Anterior cingulate cortex (tissue), 58 donors: ENCODE measurements at places on chromosomes 13 and 19.

GRCh38 chr19:2578391-2578890 lies 102.5 kb downstream of the GADD45B start:
- no peak for DNase-seq

DNA sequence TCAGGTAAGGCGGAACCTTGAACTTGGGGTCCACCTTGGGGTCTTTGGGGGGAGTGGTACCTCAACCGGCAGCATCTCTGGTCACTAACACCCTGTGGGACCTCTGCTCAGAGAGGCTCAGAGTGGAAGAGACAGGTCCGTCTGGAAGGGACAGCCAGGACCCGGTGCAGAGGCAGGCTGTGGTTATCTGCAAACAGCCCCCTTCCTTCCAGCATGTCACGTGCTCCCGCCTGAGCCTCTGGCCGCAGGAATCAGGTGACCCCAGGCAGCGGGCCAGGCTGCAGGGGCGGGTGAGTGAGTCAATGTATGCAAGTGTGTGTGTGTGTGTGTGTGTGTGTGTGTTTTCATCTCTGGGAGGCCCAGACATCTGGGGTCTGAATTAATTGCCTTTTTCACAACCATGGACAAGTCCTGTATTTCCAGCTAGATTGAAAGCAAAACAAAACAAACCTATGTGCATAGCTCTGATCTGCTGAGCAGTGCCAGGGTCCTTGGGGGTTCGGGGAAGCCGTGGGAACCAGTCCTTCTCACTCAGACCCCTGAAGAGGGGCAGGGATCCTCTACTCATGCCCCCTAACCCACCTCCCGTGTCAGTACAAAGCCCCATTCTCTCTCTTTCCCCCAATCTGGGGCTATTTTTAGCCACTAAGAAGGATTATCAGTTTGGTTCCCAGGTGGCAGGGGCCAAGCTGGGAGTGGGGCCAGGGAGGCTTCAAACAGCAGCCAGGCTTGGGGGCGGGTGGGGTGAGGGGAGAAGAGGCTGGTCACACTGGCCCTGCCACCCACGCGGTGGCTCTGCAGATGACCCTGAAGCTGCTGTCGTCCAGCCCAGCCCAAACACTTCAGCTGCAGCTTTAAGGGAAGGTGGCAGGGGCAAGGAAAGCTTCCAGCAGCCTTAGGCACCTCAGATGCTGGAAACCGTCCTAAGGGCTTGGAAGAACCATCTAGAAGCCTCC lies 31.4 kb downstream of the CERS4 start:
- peak; percentile 82 for DNase-seq

- DNase-seq, result no peak
Measured at GRCh38 chr13:89694451-89694850, 1653.0 kb upstream of the MIR17HG start.

DNA sequence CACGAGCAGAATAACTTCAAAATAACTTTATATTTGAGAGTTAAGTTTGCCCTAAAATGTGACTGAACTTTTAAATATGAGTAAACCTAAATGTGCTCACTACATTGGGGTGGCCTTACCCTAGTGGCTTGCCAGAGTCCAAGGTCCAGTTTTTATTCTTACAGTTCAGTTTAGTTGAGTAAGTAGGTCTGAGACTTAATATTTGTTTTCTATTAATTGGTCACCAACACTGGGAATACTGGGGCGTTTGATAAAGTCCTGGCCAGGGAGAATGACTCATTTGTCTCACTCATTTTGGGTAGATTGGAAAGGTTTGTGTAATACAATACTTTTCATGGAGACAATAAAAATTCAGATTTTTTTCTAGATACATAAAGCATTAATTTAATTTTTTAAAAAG lies 127.8 kb upstream of the SPATA13 start:
- no peak for DNase-seq

GRCh38 chr13:21106089-21106488 lies 44.7 kb upstream of the LATS2 start:
- DNase-seq, result no peak

GRCh38 chr13:45370922-45371406 lies 30.0 kb upstream of the TPT1 start:
- DNase-seq, result peak; percentile 53

DNA sequence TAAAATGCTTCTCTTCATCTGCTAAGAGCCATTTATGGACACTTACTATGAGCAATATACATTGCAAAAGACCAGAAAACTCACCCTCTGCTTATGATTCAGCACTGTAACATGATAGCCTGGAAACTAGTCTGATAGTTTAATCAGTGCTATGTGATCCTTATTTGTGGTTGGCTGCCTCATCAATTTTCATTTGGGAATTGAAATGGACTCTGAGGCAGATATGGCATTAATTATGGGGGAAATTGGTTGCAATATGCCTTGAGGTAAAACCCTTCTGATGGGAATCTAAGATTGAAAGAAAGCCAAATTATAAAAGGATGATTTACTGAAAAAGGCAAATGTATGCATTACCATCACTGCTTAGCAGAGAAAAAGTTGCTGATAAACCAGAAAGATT lies 33.5 kb downstream of the FAM216B start:
- DNase-seq, result no peak

- peak; percentile 45 for DNase-seq
Measured at GRCh38 chr13:99895444-99896368, 75.9 kb downstream of the ZIC5 start.

GRCh38 chr13:45702088-45702487 lies at the start of gene CBY2:
CBY2 (plus strand) TSS chr13:45702320; CDS start chr13:45702391, 71 bp downstream.
- no peak for DNase-seq

DNA sequence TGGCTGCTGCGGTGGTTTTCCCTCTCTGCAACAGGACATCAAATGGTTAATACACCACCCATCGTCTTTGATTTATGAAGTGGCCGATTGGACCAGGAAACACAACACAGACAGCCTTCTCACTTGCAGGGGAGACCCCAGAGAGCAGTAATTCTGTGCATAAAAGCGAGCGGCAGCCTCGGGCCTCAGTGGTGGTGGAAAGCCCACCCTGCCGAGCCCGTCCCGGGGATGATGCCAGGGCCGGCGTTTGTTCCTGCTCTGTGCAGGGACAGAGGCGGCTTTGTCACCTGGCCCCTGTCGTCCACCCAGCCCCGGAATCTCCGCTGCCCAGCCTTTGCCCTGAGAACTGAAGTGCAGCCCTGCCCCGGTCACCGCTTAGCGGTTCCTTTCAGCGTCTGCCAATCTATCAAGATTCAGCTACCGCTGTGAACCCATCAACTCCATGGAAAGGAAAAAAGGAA lies 184.4 kb downstream of the TSHZ3 start:
- DNase-seq, result no peak

DNA sequence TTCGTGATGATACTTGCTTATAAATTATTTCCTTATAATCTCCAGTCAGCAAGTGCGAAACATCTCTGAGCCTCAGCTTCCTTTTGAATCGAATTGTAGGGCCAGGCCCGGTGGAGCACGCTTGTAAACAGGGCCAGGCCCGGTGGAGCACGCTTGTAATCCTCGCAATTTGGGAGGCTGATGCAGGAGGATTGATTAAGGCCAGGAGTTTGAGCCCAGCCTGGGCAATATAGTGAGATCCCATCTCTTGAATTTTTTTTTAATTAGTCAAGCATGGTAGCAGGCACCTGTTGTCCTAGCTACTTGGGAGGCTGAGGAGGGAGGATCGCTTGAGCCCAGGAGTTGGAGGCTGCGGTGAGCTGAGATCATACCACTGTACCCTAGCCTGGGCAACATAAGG lies 116.2 kb upstream of the MCF2L start:
- no peak for DNase-seq

GRCh38 chr13:99926014-99926731 lies 45.4 kb downstream of the ZIC5 start:
- DNase-seq, result no peak

DNA sequence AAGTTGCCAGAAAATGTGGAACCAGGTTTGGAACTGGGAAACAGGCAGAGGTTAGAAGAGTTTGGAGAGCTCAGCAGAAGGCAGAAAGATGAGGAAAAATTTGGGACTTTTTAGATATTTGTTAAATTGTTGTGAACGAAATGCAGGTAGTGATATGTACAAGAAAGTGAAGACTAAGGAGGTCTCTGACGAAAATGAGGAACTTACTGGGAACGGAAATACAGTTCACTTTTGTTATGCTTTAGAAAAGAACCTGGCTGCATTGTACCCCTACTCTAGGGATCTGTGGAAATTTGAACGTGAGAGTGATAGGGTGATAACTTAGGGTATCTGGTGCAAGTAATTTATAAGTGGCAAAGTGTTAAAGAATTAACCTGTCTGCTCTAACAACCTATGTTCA lies 632.4 kb downstream of the SLITRK5 start:
- DNase-seq, result no peak

GRCh38 chr13:22194106-22194805 lies 523.4 kb downstream of the FGF9 start:
- no peak for DNase-seq

- DNase-seq, result no peak
Measured at GRCh38 chr19:31821346-31821745, 472.1 kb upstream of the TSHZ3 start.

DNA sequence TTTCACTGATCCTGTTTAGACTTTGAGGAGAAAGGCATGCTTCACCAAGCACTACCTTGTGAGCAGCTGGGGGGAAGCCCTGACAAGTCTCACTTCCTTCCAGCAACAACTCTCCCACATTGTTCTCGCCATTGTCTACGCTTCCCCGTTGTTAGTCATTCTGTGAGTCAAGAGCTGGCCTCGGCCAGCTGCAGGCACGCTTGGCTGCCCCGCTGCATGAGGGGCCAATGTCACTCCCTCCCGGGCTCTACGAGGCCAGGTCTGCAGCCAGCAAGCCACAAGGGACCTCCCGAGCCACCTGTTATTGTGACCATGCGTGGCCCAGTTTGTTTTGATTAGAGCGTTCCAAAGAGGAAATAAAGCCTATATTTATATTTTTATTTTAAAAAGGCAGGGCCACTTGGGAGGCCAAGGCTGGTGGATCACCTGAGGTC lies 220.9 kb downstream of the FOXO1 start:
- DNase-seq, result no peak

DNA sequence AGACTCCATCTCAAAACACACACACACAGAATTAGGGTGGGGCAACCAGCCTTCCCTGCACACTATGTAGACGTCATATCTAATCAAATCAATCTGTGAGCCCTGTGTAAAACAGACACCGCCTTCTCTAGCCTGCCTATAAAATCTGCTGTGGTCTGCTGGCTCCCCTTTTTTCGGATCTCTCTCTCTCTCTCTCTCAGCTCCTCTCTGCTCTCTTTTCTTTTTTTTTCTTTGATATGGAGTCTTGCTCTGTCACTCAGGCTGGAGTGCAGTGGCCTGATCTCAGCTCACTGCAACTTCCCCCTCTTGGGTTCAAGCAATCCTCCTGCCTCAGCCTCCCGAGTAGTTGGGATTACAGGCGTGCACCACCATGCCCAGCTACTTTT lies 11.8 kb upstream of the CD70 start:
- DNase-seq, result no peak

- peak; percentile 65 for DNase-seq
Measured at GRCh38 chr19:934865-935479, 9.1 kb downstream of the ARID3A start.

GRCh38 chr13:112142401-112142930 lies 75.5 kb downstream of the SOX1 start:
- no peak for DNase-seq

- no peak for DNase-seq
Measured at GRCh38 chr19:15123031-15123890, 16.1 kb downstream of the SYDE1 start.

GRCh38 chr13:31919971-31920726 lies 111.4 kb upstream of the FRY start:
- no peak for DNase-seq

GRCh38 chr19:45104658-45105349 lies 11.8 kb downstream of the PPP1R37 start:
- no peak for DNase-seq

DNA sequence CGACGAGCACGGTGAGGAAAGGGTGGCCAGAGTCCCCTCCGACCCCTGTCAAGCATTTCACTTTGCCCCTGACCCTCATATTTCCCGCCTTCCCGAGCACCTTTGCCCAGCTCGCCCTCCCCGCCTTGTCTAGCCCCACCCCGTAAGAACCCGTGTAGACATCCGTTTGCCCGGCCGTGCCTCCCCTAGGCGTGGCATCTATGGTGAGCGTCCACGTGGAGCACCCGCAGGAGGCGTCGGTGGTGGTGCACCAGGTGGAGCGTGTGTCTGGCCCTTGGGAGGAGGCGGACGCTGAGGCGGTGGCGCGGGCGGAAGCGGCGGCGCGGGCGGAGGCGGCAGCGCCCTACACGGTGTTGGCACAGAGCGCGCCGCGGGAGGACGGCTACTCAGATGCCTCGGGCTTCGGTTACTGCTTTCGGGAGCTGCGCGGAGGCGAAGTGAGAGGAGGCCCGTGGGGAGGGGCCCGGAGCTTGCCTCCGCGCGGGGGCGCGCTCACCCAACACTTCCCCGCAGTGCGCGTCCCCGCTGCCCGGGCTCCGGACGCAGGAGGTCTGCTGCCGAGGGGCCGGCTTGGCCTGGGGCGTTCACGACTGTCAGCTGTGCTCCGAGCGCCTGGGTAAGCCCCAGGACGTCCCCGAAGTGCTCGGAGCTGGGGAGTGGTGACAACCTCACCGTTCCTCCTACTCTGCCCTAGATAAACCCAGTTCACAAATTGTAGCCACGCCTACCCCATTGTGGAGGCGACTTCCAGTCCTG lies 4.2 kb downstream of the LTBP4 start:
- DNase-seq, result no peak

DNA sequence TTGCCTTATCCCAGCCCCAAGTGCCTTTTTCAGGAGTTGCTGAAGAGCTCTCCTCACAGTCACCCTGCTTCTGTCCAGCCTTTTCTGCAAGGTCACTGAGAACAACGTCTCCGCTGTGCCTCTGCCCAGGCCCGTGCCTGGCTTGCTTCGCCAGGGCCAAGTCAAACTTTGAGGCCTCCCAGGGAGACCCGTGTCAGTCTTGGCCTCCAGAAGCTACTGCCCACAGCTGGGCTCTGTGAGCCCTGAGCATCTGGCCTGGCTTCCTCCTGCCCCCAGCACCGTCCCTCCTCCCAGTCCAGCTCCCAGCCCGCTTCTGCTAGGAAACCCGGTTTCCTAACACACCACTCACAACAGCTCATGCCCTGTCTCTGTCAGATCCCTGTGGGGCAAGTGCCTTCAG lies 165.9 kb downstream of the TEX29 start:
- no peak for DNase-seq

DNA sequence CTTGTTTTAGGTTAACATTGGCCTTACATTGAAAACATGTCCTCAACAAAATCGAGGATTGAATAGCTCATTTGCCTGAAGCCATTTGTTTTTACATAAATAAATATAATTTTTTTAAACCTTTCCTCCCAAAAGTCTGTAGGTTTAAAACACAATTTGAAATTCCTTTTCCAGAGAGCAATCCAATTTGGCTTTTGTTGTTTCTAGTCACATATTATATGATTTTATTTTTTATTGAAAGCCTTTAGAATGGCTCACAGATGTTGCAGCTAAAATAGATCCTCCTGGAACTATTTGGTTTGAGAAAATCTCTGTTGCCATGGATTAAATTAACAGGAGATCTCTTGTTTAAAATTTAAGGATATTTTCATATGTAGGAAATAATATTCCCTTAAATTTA lies 512.6 kb downstream of the KLF5 start:
- DNase-seq, result no peak
